ENCODE measurements at places on chromosomes 6 and 20.

GRCh38 chr6:157547112-157547511 is 166.1 kb downstream of the ZDHHC14 start:
- no peaks in the 10 kb centered on the region for H3K27me3 ChIP-seq
- H3K36me3 ChIP-seq, result no peaks in the 10 kb centered on the region
- no peak overlapping the region for H3K27ac ChIP-seq

DNA sequence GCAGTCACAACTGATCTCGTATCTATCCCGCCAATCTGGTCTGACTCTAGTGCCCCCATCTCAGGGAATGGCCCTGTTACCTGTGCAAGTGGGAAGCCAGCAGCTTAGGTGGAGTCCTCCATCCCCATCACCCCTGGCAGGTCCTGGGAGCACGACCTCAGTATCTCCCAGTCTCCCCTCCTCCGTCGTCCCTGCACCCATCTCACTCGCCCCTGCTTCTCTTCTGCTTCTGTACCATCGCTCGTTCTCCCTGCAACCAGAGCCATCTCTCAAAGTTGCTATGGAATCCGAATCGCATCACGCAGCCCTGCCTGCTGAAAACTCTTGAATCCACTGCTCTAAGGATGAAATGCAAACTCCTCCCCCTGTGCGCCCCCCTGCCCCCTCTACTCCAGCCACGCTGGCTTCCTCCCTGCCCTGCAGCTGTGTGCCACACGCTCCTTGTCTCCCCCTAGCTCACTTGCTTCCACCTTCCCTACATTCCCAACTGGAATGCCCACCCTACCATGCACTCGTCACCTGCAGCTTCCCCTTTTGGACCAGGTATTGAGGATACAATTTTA is 64.0 kb upstream of the PTGIS start:
- no peak for DNase-seq
- no peak overlapping the region for H3K27ac ChIP-seq
- peaks cover 2% of the 10 kb centered on the region for H3K36me3 ChIP-seq
- H3K27me3 ChIP-seq, result no peaks in the 10 kb centered on the region
- H3K4me1 ChIP-seq, result no peaks in the 10 kb centered on the region

DNA sequence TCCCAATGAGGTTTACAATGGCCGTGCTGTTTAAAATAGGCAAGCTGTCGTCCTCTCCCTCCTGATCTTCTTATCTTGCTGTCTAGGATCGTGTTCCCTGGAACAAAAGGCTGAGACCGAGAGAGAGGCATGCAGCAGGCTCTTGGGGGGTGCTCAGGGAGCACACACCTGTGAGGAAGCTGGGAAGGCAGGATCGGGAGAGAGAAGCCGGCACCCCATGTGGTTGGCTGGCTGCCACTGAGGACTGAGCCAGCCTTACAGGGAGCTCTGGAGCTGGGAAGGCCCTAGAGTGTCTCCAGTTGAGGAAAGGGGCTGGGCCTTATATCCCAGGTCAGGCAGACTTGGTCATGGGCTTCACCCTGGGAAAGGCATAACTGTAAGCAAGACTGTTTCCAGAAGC is 184.2 kb downstream of the LY86 start:
- H3K36me3 ChIP-seq, result no peaks in the 10 kb centered on the region
- no peak overlapping the region for H3K27ac ChIP-seq
- H3K4me1 ChIP-seq, result no peaks in the 10 kb centered on the region
- no peak overlapping the region for H3K4me3 ChIP-seq

GRCh38 chr6:109073344-109074132 is 21.1 kb downstream of the SESN1 start:
- no peak overlapping the region for H3K4me3 ChIP-seq
- DNase-seq, result peak; percentile 56
- H3K36me3 ChIP-seq, result no peaks in the 10 kb centered on the region

DNA sequence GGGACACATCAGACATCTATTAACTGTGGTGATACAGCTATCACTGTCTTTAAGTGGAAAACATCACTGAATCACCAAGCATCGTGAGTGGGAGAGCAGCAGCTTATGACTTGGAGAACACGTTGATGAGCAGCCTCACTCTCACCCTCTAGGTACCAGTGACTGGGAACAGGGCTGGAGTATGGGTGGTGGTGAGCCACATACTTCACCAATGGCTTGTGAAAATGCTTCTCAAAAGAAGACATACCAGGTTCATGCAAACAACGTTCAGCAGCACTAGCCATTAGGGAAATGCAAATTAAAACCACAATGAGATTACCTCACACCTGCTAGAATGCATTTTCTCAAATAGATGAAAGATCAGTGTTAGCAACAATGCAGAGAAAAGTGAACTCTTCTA is 25.3 kb downstream of the SNX5 start:
- no peak overlapping the region for H3K4me3 ChIP-seq
- H3K27me3 ChIP-seq, result no peaks in the 10 kb centered on the region
- DNase-seq, result no peak
- H3K27ac ChIP-seq, result no peak overlapping the region
- H3K4me1 ChIP-seq, result peaks cover 6% of the 10 kb centered on the region
- H3K36me3 ChIP-seq, result peaks cover 56% of the 10 kb centered on the region

GRCh38 chr20:50336661-50337060 is 146.0 kb downstream of the CEBPB start:
- H3K4me1 ChIP-seq, result peaks cover 16% of the 10 kb centered on the region
- H3K27ac ChIP-seq, result no peak overlapping the region
- no peak for DNase-seq
- no peaks in the 10 kb centered on the region for H3K36me3 ChIP-seq
- no peaks in the 10 kb centered on the region for H3K27me3 ChIP-seq

GRCh38 chr6:27176523-27177484 is 70.7 kb upstream of the PRSS16 start:
- H3K27me3 ChIP-seq, result no peaks in the 10 kb centered on the region
- H3K4me1 ChIP-seq, result no peaks in the 10 kb centered on the region
- H3K27ac ChIP-seq, result peak overlapping the region; percentile 59
- peak; percentile 37 for DNase-seq

DNA sequence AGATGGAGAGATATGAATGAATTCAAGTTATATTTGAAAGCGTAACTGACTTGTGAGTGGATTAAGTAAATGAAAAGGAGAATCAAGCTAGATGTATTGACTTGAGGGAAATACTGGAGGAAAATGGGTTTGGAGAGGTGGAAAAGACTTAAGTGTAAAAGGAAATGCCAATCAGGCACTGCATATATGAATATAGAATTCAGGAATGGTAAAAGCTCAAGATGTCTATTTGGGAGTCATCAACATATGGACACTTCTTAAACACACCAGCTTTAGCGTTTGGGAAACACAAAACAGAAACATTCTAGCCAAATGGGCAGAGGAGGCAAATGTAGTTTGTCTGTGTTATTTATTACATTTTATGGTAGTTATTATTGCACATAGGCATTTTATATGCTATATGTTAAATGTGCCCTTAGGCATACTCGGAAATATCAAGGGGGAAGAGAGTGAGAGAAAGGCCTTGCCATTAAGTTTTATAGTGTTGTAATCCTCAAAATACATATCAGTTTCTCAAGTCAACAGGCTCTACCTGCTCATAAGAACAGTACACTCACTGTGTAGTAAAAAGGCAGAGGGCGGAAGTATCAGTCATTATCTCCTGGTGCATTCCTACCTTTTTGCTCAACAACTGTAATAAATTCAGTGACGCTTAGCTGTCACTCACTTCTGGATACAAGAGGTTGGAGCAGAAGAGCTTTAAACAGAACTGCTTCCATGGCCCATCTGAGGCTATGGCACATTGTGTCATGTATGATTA is 33.7 kb upstream of the ME1 start:
- no peaks in the 10 kb centered on the region for H3K36me3 ChIP-seq
- no peak overlapping the region for H3K4me3 ChIP-seq
- no peaks in the 10 kb centered on the region for H3K4me1 ChIP-seq
- no peak overlapping the region for H3K27ac ChIP-seq
- H3K27me3 ChIP-seq, result no peaks in the 10 kb centered on the region

DNA sequence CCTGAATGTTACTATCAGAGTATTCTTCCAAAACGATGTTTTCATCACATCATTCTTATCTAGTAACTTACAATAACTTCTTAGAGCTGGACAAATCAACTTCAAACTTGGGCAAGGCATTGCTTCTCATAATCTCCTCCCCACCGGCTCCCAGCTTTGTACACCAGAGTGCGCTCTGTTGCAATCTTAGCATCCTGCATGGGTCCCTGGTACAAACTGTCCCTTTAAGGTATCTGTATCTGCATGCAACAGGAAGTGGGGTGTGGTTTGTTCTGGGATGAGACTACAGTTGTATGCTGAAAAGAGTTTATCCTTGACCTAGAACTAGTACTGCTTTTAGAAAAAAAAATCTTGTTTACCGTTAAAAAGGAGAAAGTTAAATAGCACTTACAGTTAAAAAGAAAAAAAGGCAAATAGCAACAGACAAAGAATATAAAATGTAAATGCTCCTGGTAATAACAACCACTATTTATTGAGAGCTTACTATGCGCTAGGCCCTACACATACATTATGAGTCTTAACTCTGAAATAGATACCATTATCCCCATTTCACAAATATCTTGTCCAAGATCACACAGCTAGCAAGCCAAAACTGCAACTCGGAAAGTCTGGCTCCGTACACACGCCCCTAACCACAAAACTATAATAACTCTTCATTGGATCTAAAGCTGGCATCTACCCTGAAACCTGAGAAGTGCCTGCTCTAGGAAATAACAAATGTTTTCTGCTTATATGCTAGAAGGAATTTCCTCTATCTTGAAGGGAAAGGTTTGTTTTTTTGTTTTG is 9.8 kb upstream of the HECA start:
- peak overlapping the region; percentile 52 for H3K27ac ChIP-seq
- H3K27me3 ChIP-seq, result no peaks in the 10 kb centered on the region
- H3K36me3 ChIP-seq, result no peaks in the 10 kb centered on the region
- no peak overlapping the region for H3K4me3 ChIP-seq
- peaks cover 29% of the 10 kb centered on the region for H3K4me1 ChIP-seq
- peak; percentile 61 for DNase-seq

GRCh38 chr6:150312395-150312794 is 56.4 kb upstream of the IYD start:
- no peak overlapping the region for H3K4me3 ChIP-seq
- DNase-seq, result no peak
- H3K36me3 ChIP-seq, result no peaks in the 10 kb centered on the region
- no peaks in the 10 kb centered on the region for H3K27me3 ChIP-seq

- no peaks in the 10 kb centered on the region for H3K36me3 ChIP-seq
- H3K4me1 ChIP-seq, result no peaks in the 10 kb centered on the region
- H3K27me3 ChIP-seq, result no peaks in the 10 kb centered on the region
- H3K27ac ChIP-seq, result no peak overlapping the region
Observed at GRCh38 chr6:131049608-131050007, 13.4 kb downstream of the EPB41L2 start.

GRCh38 chr6:79671600-79672266 is 40.6 kb downstream of the SH3BGRL2 start:
- H3K27ac ChIP-seq, result no peak overlapping the region
- DNase-seq, result no peak
- no peaks in the 10 kb centered on the region for H3K27me3 ChIP-seq
- peaks cover 3% of the 10 kb centered on the region for H3K4me1 ChIP-seq

All from effector memory CD4-positive, alpha-beta T cell (primary cell).